Right lobe of liver (tissue), 6 donors: ENCODE measurements at places on chromosomes 6 and 20. TPM values are rescaled to one million over a fixed set of nuclear protein-coding genes. Genes with fewer than 3 reads are reported as not detected.

DNA sequence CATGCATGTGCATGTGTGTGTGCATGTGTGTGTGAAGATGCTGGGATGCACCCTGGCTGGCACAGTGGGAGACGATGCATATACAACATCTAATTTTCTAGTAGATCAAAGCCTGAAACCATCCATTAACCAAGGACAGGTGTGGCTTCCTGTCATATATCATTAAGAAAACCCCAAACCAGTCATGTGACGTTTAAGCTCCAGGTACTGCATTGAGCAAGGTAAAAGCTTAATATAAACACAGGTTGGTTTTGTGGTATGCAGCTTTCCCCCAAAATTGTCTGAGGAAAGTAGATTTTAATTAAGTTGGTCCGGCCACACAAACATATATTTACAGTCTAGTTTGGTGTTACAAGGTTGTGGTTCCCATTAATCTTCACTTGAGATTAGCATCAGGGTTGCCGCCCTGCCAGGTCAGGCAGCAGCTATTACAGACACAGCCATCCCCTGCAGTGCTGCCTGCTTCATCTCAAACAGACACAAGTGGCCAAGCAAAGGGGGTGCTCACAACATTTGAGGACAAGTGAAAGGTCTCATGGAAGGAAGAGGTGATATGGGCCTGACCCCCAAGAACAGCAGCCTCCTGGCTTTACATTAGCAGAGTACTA lies 48.6 kb upstream of the NAA20 start:
- peaks cover 5% of the 10 kb centered on the region for H3K36me3 ChIP-seq
- no peaks in the 10 kb centered on the region for H3K27me3 ChIP-seq
- H3K27ac ChIP-seq = no peak overlapping the region
- H3K4me3 ChIP-seq = no peak overlapping the region
- H3K4me1 ChIP-seq = peaks cover 2% of the 10 kb centered on the region

- no peaks in the 10 kb centered on the region for H3K27me3 ChIP-seq
- H3K4me3 ChIP-seq = no peak overlapping the region
- no peaks in the 10 kb centered on the region for H3K36me3 ChIP-seq
- H3K4me1 ChIP-seq = no peaks in the 10 kb centered on the region
- no peak overlapping the region for H3K27ac ChIP-seq
Measured at GRCh38 chr20:38219006-38219950, 41.3 kb downstream of the KIAA1755 start.

- H3K4me3 ChIP-seq = peak overlapping the region; percentile 4
- H3K27me3 ChIP-seq = no peaks in the 10 kb centered on the region
- peak overlapping the region; percentile 56 for H3K27ac ChIP-seq
- H3K36me3 ChIP-seq = no peaks in the 10 kb centered on the region
- no peak for DNase-seq
Measured at GRCh38 chr6:141482796-141483597, 649.7 kb upstream of the GJE1 start.

GRCh38 chr20:20780127-20780824 lies 67.8 kb upstream of the RALGAPA2 start:
- H3K27me3 ChIP-seq = no peaks in the 10 kb centered on the region
- H3K36me3 ChIP-seq = no peaks in the 10 kb centered on the region
- peaks cover 20% of the 10 kb centered on the region for H3K4me1 ChIP-seq
- DNase-seq = peak; percentile 85
- H3K4me3 ChIP-seq = no peak overlapping the region

GRCh38 chr6:90247262-90247661 lies 49.4 kb downstream of the BACH2 start:
- no peaks in the 10 kb centered on the region for H3K4me1 ChIP-seq
- no peaks in the 10 kb centered on the region for H3K36me3 ChIP-seq
- no peak for DNase-seq
- no peak overlapping the region for H3K4me3 ChIP-seq

- H3K27ac ChIP-seq = no peak overlapping the region
- H3K27me3 ChIP-seq = no peaks in the 10 kb centered on the region
- no peaks in the 10 kb centered on the region for H3K36me3 ChIP-seq
- H3K4me1 ChIP-seq = no peaks in the 10 kb centered on the region
- H3K4me3 ChIP-seq = no peak overlapping the region
Measured at GRCh38 chr6:30880698-30881252, 3.5 kb upstream of the DDR1 start.

- no peaks in the 10 kb centered on the region for H3K36me3 ChIP-seq
- peaks cover 29% of the 10 kb centered on the region for H3K4me1 ChIP-seq
- DNase-seq = no peak
Measured at GRCh38 chr6:151620179-151620578, 126.4 kb downstream of the CCDC170 start.

DNA sequence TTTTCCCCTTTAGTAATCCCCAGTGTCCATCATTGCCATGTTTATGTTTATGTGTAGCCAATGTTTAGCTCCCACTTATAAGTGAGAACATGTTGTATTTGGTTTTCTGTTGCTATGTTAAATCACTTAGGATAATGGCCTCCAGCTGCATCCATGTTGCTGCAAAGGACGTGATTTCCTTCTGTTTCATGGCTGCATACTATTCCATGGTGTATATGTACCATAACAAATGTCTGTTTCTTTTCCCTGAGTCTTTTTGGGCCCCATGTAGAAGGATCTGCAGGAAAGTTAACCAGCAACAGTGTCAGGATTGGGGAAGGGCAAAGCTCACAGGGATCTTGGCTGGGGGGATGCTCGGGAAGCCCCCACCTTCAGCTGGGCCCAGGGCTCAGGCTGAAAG lies 64.3 kb upstream of the SULF2 start:
- no peaks in the 10 kb centered on the region for H3K27me3 ChIP-seq
- no peak overlapping the region for H3K4me3 ChIP-seq
- no peak for DNase-seq
- no peaks in the 10 kb centered on the region for H3K4me1 ChIP-seq
- no peak overlapping the region for H3K27ac ChIP-seq
- no peaks in the 10 kb centered on the region for H3K36me3 ChIP-seq

The TFAP2B gene
- not detected for total RNA-seq
